Stimulated activated naive CD4-positive, alpha-beta T cell treated with Interleukin-2 at 50 U/mL for 16 hours (primary cell): ENCODE measurements at places on chromosomes 2 and 18.

DNA sequence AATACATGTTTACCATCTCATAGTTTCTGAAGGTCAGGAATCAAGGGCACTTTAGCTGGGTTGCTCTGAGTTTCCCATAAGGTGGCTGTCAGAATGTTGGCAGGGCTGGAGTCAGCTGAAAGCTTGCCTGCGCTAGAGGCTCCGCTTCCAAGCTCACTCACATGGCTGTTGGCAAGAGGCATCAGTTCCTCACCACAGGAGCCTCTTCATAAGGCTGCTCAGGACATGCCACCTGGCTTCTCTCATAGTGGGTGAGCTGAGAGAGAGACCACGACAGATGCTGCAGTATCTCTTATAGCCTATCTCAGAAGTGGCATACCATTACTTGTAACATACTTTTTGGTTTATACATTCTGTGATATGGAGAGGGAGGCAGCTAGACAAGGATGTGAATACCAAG lies 7.2 kb downstream of the HADHB start:
- DNase-seq: no peak

- no peak for DNase-seq
Measured at GRCh38 chr2:241603686-241604085, 33.3 kb downstream of the THAP4 start.

- no peak for DNase-seq
Measured at GRCh38 chr2:80420530-80421208, 116.1 kb upstream of the LRRTM1 start.

- no peak for DNase-seq
Measured at GRCh38 chr2:85758361-85759256, 4.8 kb downstream of the ATOH8 start.

GRCh38 chr2:102753563-102754159 lies 8.2 kb upstream of the TMEM182 start:
- no peak for DNase-seq

DNA sequence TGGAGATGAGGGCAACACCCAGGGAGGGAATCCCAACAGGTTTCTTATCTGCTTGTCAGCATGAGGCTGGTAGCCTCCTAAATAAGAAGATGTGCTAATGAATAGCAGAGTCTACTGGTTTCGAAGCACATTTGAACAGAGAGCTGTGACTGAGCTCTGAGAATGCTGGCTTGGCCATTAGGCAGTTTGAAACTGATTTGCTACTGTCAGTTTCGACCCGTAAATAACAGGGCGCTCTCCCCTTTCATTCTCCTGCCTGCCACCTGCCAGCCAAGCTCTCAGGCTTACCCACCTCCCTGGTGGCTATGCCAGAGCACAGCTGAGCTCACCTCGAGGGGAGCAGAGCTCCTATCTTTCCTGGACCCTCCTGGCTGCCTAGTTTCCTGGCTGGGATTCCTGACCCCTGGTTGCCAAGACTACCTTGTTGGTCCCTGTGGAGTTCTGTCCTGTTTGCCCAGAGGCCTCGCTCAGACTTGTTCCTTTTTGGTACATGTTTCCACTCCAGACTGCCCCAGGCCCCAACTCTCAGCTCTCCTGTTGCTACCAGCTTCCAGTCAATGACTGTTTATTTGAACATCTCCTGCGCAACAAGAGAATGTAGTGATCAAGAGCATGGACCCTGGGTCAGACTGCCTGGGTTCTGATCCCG lies 102.3 kb upstream of the ALPP start:
- DNase-seq: no peak

GRCh38 chr2:96548558-96549465 lies 12.3 kb downstream of the ARID5A start:
- DNase-seq: no peak

DNA sequence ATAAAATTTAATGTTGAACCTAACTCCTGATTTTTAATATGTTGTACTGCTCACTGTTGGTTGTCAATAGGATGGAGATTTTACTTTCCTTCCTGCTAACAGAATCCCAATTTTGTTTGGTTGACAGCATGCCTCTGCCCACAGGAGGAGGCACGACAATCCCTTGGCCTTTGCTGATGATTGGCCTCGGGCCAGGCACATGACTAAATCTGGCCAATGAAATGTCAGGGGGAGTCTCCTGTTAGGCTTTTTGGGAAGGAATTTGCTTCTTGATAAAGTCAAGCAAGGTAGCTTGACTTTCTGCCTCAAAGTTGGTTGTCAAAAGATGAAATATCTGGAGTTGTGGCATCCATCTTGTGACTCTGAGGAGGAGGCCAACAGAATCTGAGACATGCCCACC lies 6.8 kb upstream of the TGFA start:
- no peak for DNase-seq

DNA sequence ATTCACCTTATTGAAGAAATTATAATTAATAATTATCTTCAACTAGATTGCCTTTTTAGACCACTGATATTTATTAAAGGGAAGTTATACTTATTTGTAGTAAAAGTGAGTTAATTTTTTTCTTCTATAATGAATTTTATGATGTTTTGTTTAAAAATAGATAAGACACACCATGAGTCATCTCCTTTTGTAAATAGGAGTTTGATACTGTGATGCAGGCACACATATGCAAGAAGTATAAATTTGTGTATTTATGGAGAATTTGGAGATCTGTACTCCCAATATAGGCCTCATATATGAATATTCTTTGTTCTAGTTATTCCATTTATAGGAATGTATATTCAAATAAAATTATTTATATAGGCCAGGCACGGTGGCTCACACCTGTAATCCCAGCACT lies 703.5 kb upstream of the CHAC2 start:
- DNase-seq: no peak

DNA sequence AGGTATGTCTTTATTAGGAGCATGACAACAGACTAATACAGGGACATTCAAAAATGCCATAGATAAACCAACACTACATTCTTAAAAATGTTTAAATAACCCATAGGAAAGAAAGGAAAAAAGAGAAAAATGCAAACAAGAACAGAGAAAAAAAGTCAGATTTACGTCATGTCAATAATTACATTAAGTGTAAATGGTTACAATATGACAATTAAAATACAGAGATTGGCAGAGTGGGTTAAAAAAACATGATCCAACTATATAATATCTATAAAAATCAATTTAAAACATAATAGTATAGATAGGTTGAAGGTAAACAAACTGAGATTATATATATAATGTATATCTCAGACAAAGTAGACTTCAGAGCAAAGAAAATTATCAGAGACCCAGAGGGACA lies 255.8 kb downstream of the ANAPC1 start:
- no peak for DNase-seq

- DNase-seq: no peak
Measured at GRCh38 chr18:1270081-1270480, 365.4 kb downstream of the ADCYAP1 start.

GRCh38 chr18:62716619-62717168 lies 1.4 kb downstream of the PHLPP1 start:
- DNase-seq: no peak

- no peak for DNase-seq
Measured at GRCh38 chr2:62297624-62298010, 101.7 kb downstream of the B3GNT2 start.

DNA sequence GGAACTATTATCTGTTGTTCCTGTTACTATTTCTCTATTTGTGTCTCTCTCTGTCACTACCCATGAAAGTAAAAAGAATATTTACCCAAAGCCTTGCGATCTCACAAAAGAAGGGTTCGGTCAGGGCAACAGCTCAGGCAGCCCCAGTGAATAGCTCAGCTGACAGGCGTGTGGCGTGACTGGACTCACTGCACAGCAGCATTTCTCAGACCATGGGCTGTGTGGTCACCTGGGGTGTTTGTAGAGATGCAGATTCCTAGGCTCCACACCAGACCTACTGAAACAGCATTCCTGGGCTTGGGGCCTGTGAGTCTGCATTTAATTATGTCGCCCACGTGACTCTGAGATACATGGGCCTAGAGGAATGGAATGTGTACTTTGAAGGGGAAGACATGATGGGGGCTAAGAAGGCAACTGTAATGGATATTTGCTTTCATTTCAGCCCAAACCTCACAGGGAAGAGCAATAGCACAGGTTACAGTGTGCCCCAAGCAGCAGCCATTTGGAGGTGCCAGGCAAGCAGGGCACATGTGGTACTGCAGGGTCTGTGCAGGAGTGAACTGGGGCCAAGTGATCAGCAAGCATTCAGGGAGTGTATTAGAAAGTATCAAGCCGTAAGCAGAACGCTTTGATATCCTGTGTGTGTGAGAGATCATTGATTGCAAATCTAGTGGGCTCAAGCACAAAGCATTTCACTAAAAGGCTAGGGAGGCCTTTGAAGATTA lies 90.4 kb upstream of the RBMS1 start:
- no peak for DNase-seq

DNA sequence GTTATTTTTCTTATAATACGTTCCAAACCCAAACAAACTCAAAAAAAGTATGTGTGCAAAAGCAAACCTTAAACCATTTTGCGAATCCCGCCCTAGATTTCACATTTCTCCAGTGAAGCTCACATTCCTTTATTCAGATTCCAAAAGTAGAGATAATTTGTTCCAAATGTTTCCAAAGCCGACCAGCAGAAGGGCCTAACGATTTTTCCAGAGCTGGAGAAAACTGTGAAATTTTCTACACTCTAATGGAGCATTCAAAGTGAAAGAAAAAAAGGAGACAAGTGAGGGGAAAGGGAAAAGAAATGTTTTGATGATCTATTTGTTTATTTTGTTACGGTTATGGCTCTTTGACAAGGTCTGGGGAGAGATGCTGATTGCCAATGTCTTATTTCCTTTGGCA lies 286.5 kb upstream of the SLC14A2 start:
- DNase-seq: no peak

GRCh38 chr2:15279201-15279876 lies 281.8 kb downstream of the NBAS start:
- DNase-seq: no peak

DNA sequence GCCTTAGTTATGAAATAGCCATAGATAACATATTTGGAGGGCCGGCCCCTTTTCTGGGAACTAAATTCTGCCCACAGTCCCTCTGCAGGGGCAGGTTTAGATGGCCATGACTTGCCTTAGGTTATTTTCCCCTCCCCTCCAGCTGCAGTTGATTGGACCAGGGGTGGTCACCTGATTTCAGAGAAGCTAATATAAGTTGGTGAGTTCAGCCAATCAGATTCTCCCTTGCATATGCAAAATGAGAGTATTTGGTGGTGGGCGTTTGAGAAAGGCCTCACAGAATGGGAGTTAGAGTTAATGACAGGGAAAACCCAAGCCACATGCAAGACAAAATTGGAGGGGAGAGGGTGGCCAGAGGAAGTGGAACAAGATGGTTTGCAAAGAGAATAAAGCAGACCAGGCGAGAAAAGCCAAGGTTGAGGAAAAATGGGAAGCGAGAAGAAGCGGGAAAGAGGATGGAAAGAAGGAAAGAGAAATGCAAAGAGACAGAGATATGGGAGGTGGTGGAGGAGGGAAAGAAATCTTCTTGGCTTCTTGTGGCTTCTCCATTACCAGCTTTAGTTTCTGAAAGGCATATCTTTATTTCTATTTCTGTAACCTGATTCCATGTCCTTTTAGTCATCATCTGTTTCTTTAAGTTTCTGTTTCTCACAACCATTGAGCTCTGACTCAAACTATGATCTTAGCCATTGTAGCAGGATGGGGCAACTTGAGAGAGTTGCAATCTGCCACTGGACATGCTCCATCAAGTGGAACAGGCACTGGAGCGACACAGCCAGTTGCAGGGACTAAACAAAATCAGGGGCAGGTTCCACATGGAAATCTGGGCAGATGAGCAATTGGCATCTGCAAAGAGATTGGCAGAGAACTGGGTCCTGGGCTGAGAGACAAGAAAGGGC lies 108.1 kb upstream of the SIX3 start:
- no peak for DNase-seq

DNA sequence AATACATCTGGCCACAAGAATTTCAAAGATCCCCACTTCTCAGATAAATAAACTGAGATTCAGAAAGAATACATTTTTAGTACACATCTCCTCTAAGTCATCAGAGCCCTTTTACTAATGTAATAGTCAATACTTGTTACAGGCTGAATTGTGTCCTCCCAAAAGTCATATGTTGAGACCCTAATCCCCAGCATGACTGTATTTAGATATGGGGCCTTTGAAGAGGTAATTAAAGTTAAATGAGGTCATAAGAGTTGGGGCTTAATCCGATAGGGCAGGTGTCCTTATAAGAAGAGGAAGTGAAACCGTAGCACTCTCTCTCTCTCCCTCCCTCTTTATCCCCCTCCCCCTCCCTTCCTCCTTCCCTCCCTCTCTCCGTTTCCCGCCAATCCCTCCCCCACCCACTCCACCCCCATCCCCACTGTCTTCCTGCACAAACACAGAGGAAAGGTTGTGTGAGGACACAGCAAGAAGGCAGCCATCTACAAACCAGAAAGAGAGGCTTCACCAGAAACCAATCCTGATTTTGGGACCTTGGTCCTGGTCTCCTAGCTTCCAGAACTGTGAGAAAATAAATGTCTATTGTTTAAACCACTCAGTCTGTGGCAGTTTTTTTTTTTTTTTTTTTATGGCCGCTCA lies 66.6 kb upstream of the ZNF397 start:
- DNase-seq: no peak

DNA sequence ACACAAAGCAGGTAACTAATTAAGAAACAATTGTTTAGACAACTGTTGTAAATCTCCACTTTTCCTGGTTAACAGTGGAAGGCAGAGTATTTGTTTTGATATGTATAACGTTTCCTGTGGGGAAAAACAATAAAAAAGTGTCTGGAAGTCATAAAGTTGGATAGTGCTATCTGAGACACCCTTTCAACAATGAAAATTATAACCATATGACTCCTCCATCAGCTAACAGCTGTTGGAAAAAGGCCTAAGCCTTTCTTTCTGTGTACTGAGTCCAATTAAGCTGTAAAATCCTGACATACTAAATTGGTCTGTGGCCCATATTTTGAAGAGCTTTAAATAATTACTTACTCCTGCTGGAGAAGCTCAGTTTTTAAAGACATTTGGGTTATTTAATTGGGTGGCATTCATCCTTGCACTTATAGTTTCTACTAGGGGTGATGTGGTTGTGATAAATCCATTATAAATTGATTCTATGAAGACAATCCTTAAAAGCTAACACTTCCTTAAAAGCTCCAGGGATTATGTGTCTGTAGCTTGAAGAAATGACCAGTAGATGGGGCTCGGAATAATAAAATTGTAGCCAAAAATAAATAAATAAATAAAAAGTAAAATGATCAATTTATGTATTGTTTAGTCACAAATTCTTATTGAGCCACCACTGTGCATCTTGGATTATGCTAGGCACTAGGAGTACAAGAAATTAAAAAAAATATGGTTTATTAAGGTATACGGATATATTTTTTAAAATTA lies 698.1 kb upstream of the NXPH2 start:
- no peak for DNase-seq

DNA sequence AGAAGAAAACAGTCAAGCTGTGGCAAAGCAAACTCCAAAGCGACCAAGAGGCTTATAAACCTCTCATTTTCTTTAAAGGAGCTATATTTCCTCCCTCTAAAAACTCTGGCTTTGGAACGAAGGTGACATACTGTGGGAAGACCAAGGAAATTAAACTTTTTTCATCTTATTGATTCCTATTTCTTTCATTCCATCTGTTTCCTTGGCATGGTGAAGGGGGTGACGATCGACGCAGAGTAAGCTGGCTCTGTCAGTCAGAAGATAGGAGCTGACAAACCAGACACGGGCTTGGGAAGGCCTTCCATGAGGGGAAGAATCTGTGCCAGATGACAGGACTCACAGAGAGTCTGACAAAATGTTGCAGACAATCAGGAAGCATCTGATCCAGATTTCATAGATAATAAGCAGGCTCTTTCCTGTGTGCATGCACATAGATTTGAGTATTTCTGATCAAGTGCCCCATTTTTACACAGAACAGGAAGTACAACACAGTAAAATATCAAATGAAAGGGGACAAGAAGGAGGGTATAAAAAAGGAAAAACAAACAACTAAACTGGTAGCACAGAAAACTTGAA lies 261.7 kb downstream of the SATB2 start:
- no peak for DNase-seq
